ENCODE measurements at places on chromosomes 16 and 17.

DNA sequence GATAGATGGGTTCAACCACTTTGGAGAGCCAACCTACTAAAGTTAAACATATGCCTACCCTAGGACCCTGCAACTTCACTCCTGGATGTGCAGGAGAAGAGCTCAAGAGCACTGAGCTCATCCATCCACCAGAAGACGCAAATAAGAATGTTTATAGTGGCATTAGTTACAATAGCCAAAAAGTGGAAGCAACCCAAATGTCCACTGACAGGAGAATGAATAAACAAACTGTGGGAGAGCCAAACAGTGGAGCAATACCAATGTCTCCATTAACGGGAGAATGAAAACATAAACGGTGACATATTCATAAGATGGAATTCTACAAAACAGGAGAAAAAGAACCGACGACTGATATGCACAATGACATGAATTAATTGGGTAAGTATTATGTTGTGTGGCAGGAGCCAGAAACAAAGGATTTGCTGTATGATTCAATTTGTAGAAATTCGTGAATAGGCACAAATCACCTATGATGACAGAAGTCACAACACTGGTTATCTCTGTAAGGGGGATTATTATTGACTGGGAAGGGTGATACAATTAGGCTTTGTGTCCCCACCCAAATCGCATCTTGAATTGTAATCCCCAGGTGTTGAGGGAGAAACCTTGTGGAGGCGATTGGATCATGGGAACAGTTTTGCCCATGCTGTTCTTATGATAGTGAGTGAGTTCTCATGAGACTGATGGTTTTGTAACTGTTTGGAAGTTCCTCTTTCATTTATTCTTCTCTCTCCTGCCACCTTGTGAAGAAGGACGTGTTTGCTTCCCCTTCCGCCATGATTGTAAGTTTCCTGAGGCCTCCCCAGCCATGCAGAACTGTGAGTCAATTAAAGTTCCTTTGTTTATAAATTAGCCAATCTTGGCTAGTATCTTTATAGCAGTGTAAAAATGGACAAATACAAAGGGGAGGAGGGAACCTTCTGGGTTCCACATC, 57.9 kb upstream of the PLCG2 start:
- H3K27me3 ChIP-seq, result peaks cover 10% of the 10 kb centered on the region
- no peak overlapping the region for H3K27ac ChIP-seq
- no peak overlapping the region for H3K4me3 ChIP-seq
- DNase-seq, result no peak
- peaks cover 7% of the 10 kb centered on the region for H3K4me1 ChIP-seq

GRCh38 chr17:79849953-79850352, 10.7 kb upstream of the CBX4 start:
- H3K4me3 ChIP-seq, result no peak overlapping the region
- peaks cover 9% of the 10 kb centered on the region for H3K4me1 ChIP-seq
- DNase-seq, result no peak
- H3K27ac ChIP-seq, result no peak overlapping the region

DNA sequence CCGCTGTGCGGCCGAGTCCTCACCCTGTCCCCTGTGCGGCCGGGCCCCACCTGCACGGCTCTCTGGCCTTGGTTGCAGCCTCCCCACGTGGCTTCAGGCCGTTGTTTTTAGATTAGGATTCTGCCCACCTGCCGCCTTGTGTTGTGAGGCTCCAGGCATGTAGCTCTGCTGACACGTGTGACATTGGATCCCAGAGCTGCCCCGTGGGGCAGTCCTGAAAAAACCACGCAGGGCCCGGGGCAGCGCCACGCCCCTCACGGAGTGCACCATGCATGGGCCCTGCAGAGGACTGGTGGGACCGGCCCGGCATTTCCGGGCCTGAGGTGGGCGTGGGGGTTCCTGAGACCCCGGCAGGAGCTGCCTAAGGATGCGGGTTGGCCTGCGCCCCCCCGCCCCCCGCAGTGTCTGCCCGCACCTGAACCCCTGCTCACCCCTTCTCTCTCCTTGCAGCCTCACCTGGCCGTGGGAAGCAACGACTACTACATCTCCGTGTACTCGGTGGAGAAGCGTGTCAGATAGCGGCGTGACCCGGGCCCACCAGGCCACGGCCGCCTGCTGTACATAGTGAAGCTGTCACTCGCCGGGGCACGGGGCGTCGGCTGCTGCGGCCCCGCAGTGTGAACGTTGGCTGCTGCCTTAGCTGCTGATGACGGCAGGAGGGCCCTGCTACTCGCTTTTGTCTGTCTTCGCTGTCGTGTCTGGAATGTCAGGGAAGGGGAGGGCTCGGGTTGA, 27.7 kb upstream of the CHMP6 start:
- H3K27ac ChIP-seq, result no peak overlapping the region
- no peak overlapping the region for H3K4me3 ChIP-seq
- H3K27me3 ChIP-seq, result no peaks in the 10 kb centered on the region
- peaks cover 1% of the 10 kb centered on the region for H3K4me1 ChIP-seq
- no peak for DNase-seq
- H3K36me3 ChIP-seq, result peaks cover 7% of the 10 kb centered on the region

GRCh38 chr17:68812876-68813584, 142.2 kb downstream of the ABCA8 start:
- no peaks in the 10 kb centered on the region for H3K36me3 ChIP-seq
- H3K4me1 ChIP-seq, result no peaks in the 10 kb centered on the region
- H3K4me3 ChIP-seq, result no peak overlapping the region
- DNase-seq, result no peak
- H3K27me3 ChIP-seq, result no peaks in the 10 kb centered on the region
- no peak overlapping the region for H3K27ac ChIP-seq

DNA sequence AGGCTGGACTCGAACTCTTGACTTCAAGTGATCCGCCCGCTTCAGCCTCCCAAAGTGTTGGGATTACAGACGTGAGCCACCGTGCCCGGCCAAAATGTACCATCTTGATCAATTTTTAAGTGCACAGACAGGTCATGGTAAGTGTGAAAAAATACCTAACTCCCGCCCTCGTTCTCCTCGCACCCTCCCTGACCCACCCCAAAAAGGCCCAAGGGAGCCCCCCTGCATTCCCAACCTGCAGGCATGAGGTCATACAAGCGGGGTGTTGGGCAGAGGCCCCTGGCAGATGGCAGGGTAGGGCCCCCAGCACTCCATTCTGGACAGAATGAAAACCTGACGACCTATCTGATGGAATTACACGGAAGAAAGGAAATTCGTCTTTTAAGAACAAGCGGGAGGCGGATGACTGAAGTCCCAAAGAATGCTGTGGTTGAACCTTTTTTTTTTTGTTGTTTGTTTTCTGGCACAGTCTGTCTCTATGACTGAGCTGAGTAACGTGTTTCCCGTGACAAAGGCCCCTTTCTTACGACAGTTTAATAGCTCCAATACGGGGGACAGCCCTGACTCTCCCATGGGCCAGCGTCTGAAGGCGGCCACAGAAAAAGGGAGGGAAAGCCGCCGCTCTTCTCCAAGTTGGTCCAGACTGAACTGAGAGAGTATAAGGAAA, 376.4 kb downstream of the SLC39A11 start:
- peak overlapping the region; percentile 23 for H3K4me3 ChIP-seq
- H3K27ac ChIP-seq, result peak overlapping the region; percentile 97
- H3K27me3 ChIP-seq, result peaks cover 7% of the 10 kb centered on the region
- peaks cover under 1% of the 10 kb centered on the region for H3K36me3 ChIP-seq
- DNase-seq, result no peak
- H3K4me1 ChIP-seq, result peaks cover 17% of the 10 kb centered on the region

DNA sequence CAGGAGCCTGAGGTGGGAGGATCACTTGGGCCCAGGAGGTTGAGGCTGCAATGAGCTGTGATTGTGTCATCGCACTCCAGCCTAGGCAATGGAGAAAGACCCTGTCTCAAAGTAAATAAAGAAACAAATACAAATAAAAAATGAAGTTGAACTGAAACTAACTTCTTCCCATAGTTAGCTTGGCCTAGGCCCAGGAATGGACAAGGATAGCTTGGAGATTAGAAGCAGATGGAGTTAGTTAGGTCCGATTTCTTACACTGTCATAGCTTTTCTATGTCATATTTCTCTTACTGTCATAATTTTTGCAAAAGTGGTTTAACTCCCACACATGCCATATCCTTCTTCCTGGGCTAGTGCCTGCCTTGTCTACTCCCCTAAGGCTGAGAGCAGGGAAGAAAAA, 154.7 kb upstream of the CACNG3 start:
- H3K27ac ChIP-seq, result no peak overlapping the region
- no peaks in the 10 kb centered on the region for H3K36me3 ChIP-seq
- no peak for DNase-seq
- no peaks in the 10 kb centered on the region for H3K4me1 ChIP-seq

Measured in progenitor cell of endocrine pancreas (in vitro differentiated cells).